Activated T-cell treated with anti-CD3 and anti-CD28 coated beads, Interleukin-2, amount 50 U/mL, for 72 hours (primary cell): ENCODE measurements at places on chromosomes 7 and 10. TPM values are rescaled to one million over a fixed set of nuclear protein-coding genes. Genes with fewer than 3 reads are reported as not detected.

Gene TFEC
- 0.44 TPM for total RNA-seq

Gene IFIT1
- 2.7 TPM for total RNA-seq

Gene EVX1
- 0.07 TPM for total RNA-seq

Gene ARMC3
- total RNA-seq: not detected

Gene CPA5
- 4.4 TPM for total RNA-seq

Gene C10orf105
- 0.43 TPM for total RNA-seq

Gene ATRNL1
- 0.23 TPM for total RNA-seq

Gene KLF14
- total RNA-seq: 0.09 TPM

Gene PLAU
- total RNA-seq: 0.44 TPM
